Activated T-cell treated with anti-CD3 and anti-CD28 coated beads, Interleukin-2, amount 50 U/mL, for 72 hours (primary cell): ENCODE measurements at places on chromosomes 7 and 10. TPM values are rescaled to one million over a fixed set of nuclear protein-coding genes. Genes with fewer than 3 reads are reported as not detected.

- no peak overlapping the region for H3K27ac ChIP-seq
- H3K27me3 ChIP-seq: no peaks in the 10 kb centered on the region
- H3K36me3 ChIP-seq: no peaks in the 10 kb centered on the region
- H3K4me3 ChIP-seq: no peak overlapping the region
- no peak for DNase-seq
Measured at GRCh38 chr7:86257894-86258293, 385.8 kb upstream of the GRM3 start.

Gene HOXA1
- total RNA-seq: 0.69 TPM

DNA sequence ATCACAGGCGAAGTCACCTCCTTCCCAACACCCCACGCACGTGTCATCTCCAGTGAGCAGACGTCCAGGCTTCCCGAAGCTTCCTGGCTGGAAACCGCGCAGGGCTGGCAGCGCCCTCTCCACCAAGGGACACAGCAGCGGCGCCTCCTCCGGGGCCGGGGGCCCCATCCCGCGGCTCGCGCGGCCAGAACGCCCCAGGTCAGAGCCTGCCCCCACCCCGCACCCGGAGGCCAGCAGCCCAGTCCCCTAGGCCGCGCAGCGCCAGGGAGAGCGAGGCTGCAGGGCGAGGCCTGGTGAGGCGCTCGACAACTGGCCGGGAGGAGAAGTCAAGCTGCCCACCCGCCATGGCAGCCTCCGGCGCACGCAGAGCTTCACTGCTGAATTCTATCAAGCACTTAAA lies 247.0 kb downstream of the SEMA3D start:
- H3K4me1 ChIP-seq: no peaks in the 10 kb centered on the region
- DNase-seq: no peak
- no peak overlapping the region for H3K27ac ChIP-seq
- no peak overlapping the region for H3K4me3 ChIP-seq
- H3K36me3 ChIP-seq: peaks cover 2% of the 10 kb centered on the region
- no peaks in the 10 kb centered on the region for H3K27me3 ChIP-seq

Gene MOGAT3
- total RNA-seq: not detected

Gene CCL26
- total RNA-seq: not detected
